ENCODE measurements at places on chromosomes 4 and X.

- no peak for DNase-seq
These were observed 11.5 kb upstream of the SRPX start for GRCh38 chrX:38232079-38232686.

DNA sequence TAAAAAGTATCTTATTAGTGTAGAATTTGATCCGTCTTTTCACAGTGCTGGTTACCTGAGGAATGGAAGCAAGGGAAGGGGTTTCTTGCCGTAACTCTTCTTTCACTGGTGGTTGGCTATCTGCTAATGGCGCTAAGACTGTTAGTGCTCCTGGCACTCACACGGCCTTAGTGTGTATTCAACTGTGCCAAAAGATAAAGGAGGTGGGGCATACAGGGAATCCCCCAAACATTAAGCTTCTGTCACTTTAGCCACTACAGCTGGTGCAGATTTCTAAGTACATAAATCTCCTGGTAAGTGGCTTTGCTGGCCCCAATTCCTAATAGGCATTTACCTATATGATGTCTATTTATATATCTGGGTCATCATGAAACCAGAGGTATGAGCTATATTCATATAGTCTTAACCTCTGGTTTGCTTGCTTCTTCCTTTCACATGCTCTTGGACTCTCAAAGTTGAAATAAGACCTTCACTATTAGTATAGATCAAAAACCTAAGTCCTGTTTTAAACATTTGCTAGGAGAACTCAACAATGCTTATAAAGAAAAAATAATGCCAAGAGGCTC lies 95.1 kb downstream of the TSPAN7 start:
- no peak for DNase-seq

DNA sequence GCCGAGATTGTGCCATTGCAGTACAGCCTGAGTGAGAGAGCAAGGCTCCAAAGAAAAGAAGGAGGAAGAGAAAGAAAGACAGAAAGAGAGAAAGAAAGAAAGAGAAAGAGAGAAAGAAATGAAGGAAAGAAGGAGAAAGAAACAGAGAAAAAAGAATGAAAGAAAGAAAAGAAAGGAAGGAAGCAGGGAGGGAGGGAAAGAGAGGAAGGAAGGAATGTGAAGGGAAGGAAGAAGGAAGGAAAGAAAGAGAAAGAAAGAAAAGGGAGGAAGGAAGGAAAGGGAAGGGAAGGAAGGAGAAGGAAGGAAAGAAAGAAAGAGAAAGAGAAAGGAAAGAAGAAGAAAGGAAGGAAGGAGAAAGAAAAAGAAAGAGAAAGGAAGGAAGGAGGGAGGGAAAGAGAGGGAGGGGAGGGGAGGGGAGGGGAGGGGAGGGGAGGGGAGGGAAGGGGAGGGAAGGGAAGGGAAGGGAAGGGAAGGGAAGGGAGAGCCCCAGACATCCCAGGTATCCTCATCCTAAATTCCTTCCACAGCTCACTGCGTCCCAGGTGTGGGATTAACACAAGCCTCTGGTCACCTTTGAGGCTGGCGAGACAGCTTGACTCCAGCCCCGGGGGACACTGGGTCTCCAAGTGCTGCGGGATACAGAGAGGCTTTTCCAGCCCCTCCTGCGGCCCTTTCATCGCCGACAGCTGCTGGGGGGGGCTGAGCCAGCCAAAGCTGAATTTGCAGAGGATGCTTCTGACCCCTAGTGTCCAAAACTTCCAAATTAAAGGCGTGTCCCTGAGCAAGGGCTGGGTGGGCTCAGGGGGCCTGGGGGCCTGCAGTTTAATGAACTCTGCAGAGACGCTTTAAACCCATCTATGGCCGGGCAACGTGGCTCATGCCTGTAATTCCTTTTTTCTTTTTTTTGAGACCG lies 24.2 kb upstream of the CSF2RA start:
- no peak for DNase-seq

DNA sequence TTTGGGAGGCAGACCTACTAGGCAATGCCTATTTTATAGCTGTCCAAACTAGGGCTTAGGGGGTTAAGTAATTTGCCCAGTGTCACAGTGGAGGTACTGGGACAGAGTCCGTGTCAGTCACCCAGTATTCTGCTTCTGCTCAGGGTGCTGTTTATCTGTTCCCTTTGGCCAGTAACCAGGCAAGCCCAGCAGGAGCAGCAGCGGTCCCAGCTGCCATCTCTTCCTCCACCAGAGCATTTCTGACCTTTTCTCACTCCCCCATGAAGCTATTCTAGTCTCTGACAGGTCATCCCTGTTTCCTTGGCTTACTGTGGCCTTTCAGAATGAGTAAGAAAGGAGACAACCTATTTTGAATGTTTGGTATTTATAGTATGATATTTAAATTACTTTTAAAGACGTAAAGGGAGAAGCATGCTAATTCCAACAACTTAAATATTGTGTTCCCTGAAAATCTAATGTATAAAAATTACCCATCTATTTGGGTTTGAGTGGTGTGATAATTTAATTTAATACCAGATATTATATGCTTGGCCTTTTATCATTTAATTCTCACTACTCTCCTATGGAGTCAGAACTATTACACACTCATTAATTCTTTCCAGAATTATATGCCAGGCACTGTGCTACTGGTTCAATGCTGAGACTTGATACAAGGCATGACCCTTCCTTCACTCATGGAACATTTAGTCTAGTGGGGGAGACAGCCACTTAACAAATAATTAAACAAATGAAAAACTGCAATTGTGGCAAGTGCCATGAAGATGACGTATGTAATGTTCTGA lies 60.6 kb downstream of the RPS6KA3 start:
- DNase-seq: no peak

GRCh38 chr4:79176351-79176750 lies 149.5 kb downstream of the NAA11 start:
- DNase-seq: no peak

GRCh38 chr4:117610706-117611308 lies 423.5 kb upstream of the NDST3 start:
- DNase-seq: no peak

- no peak for DNase-seq
These were observed 58.8 kb upstream of the RAP2C start for GRCh38 chrX:132277953-132278614.

GRCh38 chr4:184734758-184735157 lies 862 bp upstream of the CENPU start:
- DNase-seq: no peak

GRCh38 chr4:168794092-168794707 lies 215.9 kb downstream of the CBR4 start:
- DNase-seq: no peak

GRCh38 chr4:18366892-18367291 lies 345.3 kb upstream of the LCORL start:
- DNase-seq: no peak

GRCh38 chr4:144399927-144400326 lies 246.0 kb upstream of the HHIP start:
- no peak for DNase-seq

GRCh38 chrX:72121383-72121782 lies 10.3 kb downstream of the RTL5 start:
- DNase-seq: no peak

DNA sequence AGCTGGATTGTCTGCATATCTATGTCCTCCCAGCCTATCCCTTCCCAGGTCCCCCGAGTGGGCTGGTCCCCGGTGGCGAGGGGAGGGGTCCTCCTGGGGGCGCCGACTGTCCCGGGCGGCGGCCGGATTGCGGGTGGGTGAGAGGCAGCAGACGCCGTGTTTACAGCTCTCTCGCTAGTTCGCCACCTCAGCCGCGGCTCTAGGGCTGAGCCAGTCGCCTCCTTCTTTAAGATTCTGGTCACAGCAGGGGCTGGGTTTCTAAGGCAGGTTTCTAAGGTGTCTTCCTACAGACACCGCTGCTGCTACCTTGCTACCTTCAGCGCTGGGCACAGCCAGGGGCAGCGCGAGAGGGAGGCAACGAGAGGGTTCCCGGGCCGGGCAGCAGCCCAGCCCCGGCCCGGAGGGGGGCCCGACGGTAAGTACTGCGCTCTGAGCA lies 57.2 kb downstream of the FRMPD3 start:
- no peak for DNase-seq

DNA sequence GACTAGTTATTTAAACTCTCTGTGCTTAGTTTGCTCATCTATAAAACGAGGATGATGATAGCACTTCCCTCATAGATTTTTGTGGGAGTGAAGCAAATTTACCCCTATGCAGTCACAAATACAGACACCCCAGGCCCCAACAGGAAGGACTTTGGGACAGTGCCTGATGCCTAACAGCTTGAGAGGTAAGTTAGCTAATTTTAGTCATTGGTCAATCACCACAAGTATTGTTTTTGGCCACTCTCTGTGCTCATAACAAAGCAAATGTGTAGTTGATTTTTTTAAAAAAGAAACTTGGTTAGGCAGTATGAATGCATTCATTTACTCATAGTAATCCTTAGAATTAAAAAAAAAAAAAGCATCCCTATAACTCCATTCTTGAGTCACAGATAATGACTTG lies 1590.7 kb upstream of the TENM3 start:
- no peak for DNase-seq

- no peak for DNase-seq
These were observed 26.7 kb upstream of the RBM47 start for GRCh38 chr4:40656201-40656863.

- no peak for DNase-seq
These were observed 25.7 kb downstream of the SLC39A8 start for GRCh38 chr4:102319594-102319993.

Measured in activated CD4-positive, alpha-beta T cell treated with anti-CD3 and anti-CD28 coated beads, Interleukin-2, amount 50 U/mL, for 24 hours (primary cell).